Right renal pelvis (tissue), 4 donors: ENCODE measurements at places on chromosomes 4 and X. TPM values are rescaled to one million over a fixed set of nuclear protein-coding genes. Genes with fewer than 3 reads are reported as not detected.

- DNase-seq: no peak
Observed at GRCh38 chr4:122960611-122961000, 38.2 kb upstream of the NUDT6 start.

DNA sequence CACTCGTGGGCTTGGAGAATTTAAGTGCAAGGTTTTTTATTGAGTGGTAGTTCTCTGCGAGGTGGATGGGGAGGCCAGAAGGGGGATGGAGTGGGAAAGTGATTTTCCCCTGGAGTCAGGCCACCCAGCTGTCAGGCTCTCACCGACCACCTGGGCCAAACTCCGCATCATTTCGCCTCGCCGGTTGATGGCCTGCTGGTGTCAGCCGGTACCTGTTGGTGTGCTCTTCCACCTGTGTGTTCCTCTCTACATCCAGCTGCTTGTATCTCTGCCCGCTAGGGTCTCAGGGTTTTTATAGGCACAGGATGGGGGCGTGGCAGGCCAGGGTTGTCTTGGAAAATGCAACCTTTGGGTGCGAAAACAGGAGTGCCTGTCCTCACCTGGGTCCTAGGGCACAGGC, 200.9 kb downstream of the DACH2 start:
- DNase-seq: no peak

- no peak for DNase-seq
Observed at GRCh38 chr4:127916512-127916911, 35.8 kb downstream of the PLK4 start.

GRCh38 chrX:118974088-118974907, at the start of gene LONRF3:
Gene LONRF3 (plus strand): TSS chrX:118974618. CDS start chrX:118974781, 163 bp downstream.
- no peak for DNase-seq

DNA sequence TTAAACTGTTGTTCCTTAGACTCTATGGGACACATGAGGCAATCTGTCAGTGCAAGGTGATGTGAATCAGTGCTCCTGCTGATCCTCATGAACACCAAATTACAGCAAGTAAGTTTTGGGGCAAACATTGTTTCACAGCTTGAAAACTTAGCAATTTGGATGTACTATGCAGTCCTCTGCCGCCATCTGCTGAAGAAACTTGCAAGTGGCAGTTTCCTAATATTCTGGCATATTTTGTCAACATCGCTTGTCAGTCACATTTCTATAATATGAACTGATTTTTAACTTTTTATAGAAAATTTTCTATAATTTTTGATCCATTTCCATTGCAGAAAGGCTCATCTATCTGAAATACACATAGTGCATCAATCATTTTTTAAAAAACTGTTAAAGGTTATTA, 56.3 kb downstream of the ZAR1 start:
- DNase-seq: peak; percentile 7

- DNase-seq: no peak
Observed at GRCh38 chrX:1496076-1496475, 40.9 kb downstream of the P2RY8 start.

GRCh38 chr4:140807491-140808252, 51.5 kb upstream of the TBC1D9 start:
- peak; percentile 23 for DNase-seq

DNA sequence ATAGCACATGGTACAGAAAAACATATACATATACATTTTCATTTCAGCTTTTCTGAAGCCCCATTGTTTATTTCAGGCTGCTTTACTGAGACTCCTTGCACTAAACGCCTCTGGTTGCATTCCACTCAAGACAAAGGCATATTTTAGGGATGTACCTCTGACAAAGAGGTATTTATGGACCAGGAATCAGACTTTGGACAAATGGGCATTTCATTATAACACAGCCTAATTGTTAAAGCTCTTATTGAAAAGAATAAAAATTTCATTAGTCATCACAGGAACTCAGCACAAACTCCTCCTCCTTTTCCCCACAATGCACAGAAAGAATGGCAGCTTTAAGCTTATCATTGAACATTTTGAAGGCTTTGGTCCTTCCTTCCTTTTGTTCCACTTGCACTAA, 62.9 kb upstream of the UGT8 start:
- DNase-seq: no peak

GRCh38 chrX:120759685-120760084, 116.0 kb downstream of the CT47B1 start:
- no peak for DNase-seq

DNA sequence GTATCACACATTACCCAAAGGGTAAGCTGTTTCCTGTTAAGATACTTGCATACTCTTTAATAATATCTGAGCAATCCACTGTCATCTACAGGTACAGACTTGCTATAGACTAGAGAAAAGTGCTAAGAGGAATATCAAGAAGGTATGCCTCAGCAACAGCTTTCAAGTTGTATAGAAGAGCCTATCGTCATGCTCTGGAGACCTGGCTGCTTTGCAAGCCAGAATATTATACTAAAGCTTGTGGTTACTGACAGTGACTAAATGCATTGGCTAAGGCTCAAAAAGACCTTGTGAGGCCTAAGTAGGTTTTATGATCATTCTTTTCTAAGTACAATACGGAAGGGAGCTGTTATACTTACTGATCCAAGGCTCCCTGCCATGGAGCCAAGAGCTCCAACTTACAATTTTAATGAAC, 11.3 kb downstream of the LAMP2 start:
- no peak for DNase-seq

Gene USP17L15
- 0.11 TPM for polyA plus RNA-seq
